ENCODE measurements at places on chromosomes 7 and 10.

GRCh38 chr7:36360244-36360643 is 29.4 kb upstream of the ANLN start:
- DNase-seq = no peak

GRCh38 chr10:10067644-10068043 is 950.0 kb upstream of the CELF2 start:
- no peak for DNase-seq

DNA sequence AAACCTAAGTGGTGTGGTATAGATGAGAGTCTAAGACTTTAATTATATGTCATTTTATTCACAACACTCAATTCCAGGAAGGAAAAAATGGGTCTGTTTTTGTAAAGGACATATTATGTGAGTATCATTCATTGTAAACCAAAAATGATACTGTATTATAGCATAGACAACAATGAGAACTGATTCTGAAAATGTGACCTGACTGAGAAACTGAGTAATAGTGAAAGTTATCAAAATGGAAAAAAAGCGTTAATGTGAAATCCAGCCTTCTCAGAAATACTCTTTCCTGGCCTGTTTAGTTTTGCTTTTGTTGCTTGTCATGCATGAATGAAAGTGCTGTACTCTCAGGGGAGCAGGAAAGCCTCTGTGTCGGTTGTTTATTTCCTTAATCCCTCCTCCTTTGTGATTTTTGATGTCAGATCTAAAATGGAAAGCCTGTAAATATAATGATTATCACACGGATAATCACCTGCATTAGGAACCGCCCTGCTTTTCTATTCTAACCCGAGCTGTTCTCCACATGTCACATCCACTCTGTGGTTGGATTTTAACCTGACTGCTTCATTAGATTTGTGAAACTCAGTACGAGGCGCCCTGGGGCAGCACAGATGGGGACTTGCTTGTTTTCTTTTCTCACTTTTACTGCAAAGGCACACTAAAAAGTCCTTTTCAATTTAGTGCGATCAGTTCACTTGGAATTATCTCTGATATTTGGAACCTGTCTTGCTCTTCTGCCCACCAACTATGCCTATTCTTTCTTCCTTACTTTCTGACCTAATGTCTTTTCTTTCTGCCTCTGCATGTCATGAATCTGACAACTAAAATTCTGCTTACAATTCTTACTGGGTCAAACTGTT is 240.9 kb upstream of the KAT6B start:
- peak; percentile 47 for DNase-seq

DNA sequence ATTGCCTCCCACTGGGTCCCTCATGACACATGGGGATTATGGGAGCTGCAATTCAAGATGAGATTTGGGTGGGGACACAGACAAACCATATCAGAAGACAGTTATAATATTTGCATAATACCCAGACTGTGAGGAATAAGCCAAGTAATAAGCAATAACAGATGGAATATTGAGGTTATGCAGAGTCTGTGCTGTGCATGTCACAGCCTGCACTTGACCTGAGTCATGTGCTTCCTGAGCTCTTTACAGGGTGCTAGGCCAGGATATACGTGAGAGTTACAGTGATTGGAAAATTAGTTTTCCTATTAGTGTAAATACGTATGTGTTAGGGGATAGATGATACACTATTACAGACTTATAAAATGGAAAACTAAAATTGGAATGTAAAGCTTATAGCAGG is 288.7 kb downstream of the SDK1 start:
- no peak for DNase-seq

DNA sequence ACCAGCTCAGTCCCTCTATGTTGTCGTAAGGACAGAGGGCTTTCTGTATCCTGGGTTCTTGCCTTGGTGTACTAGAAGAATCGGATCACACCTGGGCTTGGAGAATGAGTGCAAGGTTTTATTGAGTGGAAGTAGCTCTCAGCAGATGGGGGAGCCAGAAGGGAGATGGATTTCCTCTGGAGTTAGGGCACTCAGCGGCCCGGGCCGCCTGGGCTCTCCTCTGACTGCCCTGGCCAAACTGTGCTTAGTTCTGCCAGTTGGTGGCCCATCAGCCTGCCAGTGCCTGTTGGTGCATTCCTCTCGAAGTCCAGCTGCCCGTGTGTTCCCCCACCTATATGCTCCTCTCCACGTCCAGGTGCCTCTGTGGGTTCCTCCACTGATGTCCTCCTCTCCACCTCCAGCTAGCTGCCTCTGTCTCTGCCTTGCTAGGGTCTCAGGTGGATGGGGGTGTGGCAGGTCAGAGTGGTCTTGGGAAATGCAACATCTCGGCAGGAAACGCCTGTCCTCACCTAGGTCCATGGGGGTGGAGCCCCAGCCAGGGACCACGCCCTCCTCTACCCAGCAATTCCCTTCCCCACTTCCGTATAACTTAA is 148.6 kb downstream of the PPP1R3A start:
- DNase-seq = no peak

- DNase-seq = no peak
These were observed 90.1 kb upstream of the PIK3CG start for GRCh38 chr7:106774768-106775551.

- DNase-seq = peak; percentile 80
These were observed 35.1 kb downstream of the DNAJB12 start for GRCh38 chr10:72319416-72320254.

DNA sequence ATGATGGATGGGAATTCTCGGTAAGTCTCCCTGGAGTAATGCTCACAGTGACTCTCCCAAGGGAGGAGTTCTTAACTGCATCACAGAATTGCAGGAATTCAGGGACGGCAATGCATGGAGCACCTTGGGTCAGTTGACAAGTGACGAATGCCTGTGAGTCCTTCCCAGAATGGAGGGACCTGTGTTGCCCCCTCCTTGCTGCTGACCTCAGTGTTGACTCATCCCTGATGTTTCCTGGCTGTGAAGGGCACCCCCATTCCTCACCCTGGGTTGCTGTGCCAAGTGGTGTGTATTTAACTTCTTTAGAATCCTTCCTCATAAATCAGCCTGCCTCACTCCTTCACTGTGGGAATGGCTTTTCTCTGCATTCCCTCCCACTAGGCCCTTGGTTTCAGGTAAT is 98.9 kb downstream of the LRMDA start:
- no peak for DNase-seq

DNA sequence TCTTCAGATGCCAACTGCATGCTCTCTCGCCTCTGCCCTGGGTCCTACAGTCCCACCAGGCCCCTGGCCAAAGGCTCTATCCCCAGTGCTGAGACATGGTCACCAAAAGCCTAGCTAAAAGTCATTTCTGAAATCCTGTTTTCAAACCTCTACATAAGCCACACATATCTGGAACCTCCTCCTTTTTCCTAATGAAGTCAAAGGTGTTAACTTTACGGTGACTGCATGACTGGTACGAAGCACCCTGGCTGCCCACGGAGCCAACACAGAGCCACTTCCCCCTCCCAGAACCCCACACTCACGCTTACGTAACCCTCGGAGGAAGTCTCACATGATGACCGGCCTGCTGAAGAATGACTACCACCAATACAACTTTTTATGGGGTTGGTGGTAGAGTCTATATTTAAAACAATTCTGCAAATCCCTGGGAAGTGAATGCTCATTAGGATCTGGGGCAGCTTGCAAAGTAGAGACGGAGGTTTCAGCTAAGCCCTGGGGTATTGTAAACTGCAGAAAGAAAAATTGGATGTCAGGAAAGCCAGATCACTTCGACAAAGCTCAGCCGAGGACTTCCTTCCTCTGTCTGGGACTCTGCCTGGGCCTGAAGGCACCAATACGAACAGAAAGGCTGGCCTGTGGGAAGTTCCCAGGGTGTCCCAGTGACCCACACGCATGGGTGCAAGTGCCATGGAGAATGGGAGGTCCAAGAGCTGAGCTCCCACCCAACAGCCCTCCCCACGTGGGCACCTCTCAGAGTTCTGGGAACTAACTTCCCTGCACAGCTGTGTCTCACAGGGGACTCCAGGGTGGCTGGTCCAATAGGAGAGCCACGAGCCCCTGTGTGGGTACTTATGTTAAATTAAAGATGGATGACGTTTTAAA is 50.7 kb downstream of the PDGFA start:
- no peak for DNase-seq

GRCh38 chr10:108789919-108790318 is 1133.4 kb downstream of the XPNPEP1 start:
- DNase-seq = no peak

- no peak for DNase-seq
These were observed 55.2 kb upstream of the ZNF746 start for GRCh38 chr7:149552799-149553198.

DNA sequence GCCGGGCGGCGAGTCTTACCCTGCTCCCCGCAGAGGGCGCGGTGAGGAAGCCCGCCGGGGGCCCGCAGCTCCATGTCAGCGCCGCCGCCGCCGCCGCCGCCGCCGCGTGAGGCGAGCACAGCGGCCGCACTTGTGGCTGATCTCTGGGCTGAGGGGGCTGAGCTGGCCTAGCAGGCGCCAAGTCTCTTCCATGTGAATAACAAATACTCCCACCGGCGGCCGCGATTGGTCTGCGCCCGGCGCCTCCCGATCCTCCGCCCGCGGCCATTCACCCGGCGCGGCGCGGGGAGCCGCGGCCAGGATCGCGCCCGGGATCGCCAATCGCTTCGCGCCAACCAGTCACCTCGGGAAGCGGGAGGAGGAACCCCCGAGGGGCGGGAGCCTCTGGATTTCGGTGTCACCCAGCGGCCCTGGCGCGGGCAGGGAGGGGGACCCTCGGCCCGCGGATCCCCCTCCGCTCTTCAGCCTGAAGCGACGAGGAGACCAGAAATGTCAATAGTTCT is at the start of gene GRM8:
TSS of gene GRM8 (minus strand) at position 164 of the 503 bp plus-strand sequence.
- DNase-seq = peak; percentile 88

- no peak for DNase-seq
These were observed 476 bp upstream of the ZNF33B start for GRCh38 chr10:42638821-42639270.
